ENCODE measurements at places on chromosomes 1 and 21.
A peak's percentile ranks its signal among the peaks of the same experiment; 100 is the strongest.

DNA sequence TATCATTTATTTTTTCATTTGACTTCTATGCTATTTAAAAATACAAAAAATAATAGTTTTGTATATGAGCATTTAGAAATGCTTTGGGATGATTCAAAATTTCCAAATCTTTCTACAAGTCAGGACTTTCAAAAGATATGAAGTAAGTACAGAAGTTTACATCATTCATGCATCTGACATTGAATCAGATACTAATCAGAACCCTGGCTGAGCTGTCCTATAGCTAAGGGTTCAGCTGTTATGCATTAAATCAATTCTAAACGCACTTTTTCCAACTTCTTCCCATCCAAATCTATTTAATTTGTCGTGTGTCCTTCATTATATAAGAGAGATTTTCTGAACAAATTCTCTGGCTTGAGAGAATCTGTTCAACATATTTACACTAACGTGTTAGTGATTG is 779.4 kb downstream of the LTN1 start:
- H3K4me1 ChIP-seq = no peaks in the 10 kb centered on the region
- H3K4me3 ChIP-seq = no peak overlapping the region
- no peaks in the 10 kb centered on the region for H3K27me3 ChIP-seq
- no peaks in the 10 kb centered on the region for H3K36me3 ChIP-seq
- H3K27ac ChIP-seq = no peak overlapping the region

DNA sequence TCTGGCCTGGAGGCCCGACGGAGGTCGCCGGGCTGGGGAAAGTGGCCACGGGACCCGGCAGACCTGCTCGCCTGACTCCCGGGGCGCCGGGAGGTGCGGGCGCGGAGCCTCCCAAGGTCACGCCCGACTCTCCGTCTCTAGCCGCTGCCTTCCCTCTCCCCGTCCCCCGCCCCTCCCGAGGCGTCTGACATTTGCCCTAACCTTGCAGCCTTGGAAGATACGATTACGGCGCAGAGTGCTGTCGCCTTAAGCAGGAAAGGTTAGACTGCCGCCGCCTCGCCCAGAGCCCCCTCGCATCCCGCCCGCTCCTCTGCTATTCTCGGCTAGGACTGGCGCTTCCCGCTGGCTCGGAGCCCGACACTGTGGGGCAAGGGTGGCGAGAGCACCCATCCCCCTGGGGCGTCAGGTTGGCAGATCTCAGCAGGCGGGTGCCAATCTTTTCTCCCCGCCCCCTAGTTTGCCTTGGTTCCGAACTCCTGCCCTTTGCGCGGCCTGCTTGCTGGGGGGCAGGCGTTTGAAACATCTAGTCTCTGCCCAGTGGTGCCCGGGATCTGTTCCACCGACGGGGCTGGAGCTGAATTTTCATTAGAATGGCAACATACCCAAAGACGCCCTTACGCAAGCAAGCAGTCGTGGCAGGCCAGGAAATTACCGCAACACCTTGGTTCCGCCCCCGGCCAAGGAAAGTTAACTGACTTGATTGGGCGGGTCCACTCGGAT is 835 bp downstream of the PGM1 start:
- H3K4me1 ChIP-seq = peaks cover 17% of the 10 kb centered on the region
- H3K27ac ChIP-seq = peak overlapping the region; percentile 96
- no peaks in the 10 kb centered on the region for H3K27me3 ChIP-seq
- H3K36me3 ChIP-seq = peaks cover 2% of the 10 kb centered on the region

DNA sequence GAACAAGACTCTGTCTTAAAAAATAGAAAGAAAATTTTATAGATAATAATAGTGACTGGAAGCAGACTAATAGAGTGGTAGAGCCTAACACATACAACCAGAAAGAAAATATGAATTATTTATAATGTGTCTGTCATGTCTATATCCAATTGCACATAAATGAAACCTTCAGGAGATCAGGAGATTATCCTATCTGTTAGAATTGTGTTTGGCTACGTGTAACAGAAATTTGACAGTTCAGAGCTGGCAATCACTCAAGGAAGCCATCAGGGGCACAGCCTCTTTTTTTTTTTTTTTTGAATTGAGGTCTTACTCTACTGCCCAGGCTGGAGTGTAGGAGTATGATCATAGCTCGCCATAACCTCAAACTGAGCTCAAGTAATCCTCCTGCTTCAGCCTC is 157.2 kb downstream of the TGFB2 start:
- DNase-seq = no peak
- peaks cover 5% of the 10 kb centered on the region for H3K4me1 ChIP-seq
- peaks cover 31% of the 10 kb centered on the region for H3K27me3 ChIP-seq
- no peak overlapping the region for H3K4me3 ChIP-seq

- peak; percentile 24 for DNase-seq
- H3K27ac ChIP-seq = peak overlapping the region; percentile 43
- no peaks in the 10 kb centered on the region for H3K36me3 ChIP-seq
- peaks cover 44% of the 10 kb centered on the region for H3K27me3 ChIP-seq
Observed at GRCh38 chr1:202998836-202999750, 8.1 kb upstream of the TMEM183A start.

DNA sequence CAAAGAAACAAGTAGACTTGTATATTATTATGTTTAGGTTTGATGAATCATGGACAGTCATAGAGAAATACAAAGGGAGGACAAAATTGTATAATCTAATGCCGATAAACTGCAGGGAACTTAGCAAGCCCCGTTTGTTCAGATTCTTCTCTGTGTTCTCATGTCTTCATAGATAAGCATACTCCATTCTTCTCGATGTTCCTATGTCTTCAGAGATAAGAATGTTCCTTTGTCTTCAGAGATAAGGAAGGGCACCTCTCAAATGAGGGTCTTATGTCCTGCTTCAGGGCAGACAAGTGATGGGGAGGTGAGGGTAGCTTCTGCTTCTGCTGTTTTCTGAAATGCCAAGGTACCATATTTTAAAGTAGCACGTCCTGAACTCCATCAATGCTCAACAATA is 19.7 kb upstream of the TADA1 start:
- H3K27ac ChIP-seq = no peak overlapping the region
- peak overlapping the region; percentile 1 for H3K4me3 ChIP-seq
- H3K36me3 ChIP-seq = peaks cover 2% of the 10 kb centered on the region
- no peak for DNase-seq
- H3K4me1 ChIP-seq = no peaks in the 10 kb centered on the region
- peaks cover 24% of the 10 kb centered on the region for H3K27me3 ChIP-seq

DNA sequence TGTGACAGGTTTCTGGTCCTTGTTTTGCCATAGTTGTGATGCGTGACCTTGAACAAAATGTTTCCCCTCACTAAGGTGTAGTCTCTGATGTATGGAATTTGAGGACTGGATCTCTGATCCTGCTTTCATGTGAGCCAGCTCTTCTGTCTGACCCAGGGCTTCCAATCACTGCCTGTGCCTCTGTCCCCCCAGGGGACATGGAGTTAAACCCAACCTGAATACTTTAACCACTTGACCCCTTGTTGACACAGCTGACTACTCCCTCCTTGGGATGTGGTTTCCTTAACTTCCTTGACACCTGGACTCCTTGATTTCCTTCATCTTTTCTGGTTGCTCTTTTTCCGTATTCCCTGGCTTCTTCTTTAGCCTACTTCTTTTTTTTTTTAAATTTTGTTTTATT is 36.0 kb upstream of the SSBP3 start:
- DNase-seq = no peak
- peaks cover 2% of the 10 kb centered on the region for H3K4me1 ChIP-seq
- H3K36me3 ChIP-seq = no peaks in the 10 kb centered on the region
- no peak overlapping the region for H3K4me3 ChIP-seq

DNA sequence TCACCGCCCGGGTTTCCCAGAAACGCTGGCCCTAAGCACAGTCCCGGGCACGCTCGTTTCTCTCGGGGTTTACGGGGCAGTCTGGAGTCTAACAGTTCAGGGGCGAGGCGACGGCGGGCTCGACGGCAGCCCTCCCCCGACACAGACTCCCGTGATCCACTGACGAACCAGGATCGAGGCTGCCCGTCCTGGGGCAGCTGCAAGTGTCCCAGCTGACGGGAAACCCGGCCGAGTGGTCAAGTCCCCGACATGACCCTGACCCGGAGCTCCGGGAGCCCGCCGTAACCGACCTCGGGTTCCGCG is 494 bp downstream of the UBE2J2 start:
- H3K27ac ChIP-seq = peak overlapping the region; percentile 88
- peaks cover 2% of the 10 kb centered on the region for H3K36me3 ChIP-seq
- H3K27me3 ChIP-seq = no peaks in the 10 kb centered on the region
- no peak for DNase-seq

DNA sequence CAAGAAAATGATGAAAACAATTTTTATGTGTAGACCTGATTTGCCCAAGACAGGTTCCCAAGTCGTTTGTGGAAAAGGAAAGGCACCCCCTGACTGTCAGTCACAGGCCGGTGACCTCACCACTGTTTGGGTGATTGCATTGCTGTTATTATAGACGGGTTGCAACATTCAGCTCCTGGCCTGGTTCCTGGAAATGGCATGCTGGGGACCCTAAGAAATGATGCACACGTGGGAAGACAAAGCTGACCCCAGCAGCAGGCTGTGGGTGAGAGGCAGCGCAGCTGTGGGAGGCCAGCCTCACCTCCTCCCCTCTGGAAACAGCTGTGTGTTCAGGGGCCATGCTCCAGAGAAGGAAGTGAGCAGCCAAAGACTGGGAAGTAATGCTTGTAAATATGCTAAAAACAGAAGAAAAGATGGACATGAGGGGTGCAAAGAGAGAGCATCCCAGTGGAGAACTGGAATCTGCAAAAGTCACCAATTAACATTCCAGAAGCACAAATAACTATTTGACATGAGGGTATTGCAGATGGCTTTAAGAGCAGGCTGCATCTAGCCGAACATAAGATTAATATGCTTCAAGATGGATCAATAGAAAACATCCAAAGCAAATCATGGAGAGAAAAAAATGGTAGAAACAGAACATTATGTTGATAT is 23.4 kb upstream of the ABCG1 start:
- peak overlapping the region; percentile 77 for H3K27ac ChIP-seq
- no peak for DNase-seq
- no peaks in the 10 kb centered on the region for H3K36me3 ChIP-seq
- H3K4me3 ChIP-seq = no peak overlapping the region

GRCh38 chr1:22606161-22606560 is 30.3 kb upstream of the C1QA start:
- DNase-seq = no peak
- no peak overlapping the region for H3K27ac ChIP-seq
- H3K27me3 ChIP-seq = peaks cover 58% of the 10 kb centered on the region
- no peaks in the 10 kb centered on the region for H3K4me1 ChIP-seq
- no peak overlapping the region for H3K4me3 ChIP-seq
- H3K36me3 ChIP-seq = no peaks in the 10 kb centered on the region

GRCh38 chr21:45248893-45249381 is 38.8 kb downstream of the POFUT2 start:
- H3K27ac ChIP-seq = no peak overlapping the region
- peaks cover 4% of the 10 kb centered on the region for H3K4me1 ChIP-seq
- H3K4me3 ChIP-seq = no peak overlapping the region
- H3K36me3 ChIP-seq = no peaks in the 10 kb centered on the region
- H3K27me3 ChIP-seq = no peaks in the 10 kb centered on the region

GRCh38 chr1:156641761-156642264 is at the start of gene BCAN:
Gene BCAN (plus strand): TSS chr1:156642117. CDS start chr1:156646055, 3,938 bp downstream.
- peaks cover 28% of the 10 kb centered on the region for H3K4me1 ChIP-seq
- peaks cover 12% of the 10 kb centered on the region for H3K36me3 ChIP-seq
- peaks cover 85% of the 10 kb centered on the region for H3K27me3 ChIP-seq

- peaks cover 30% of the 10 kb centered on the region for H3K4me1 ChIP-seq
- peak overlapping the region; percentile 67 for H3K27ac ChIP-seq
- no peaks in the 10 kb centered on the region for H3K36me3 ChIP-seq
- no peaks in the 10 kb centered on the region for H3K27me3 ChIP-seq
- H3K4me3 ChIP-seq = peak overlapping the region; percentile 58
Observed at GRCh38 chr1:185674201-185674600, 60.0 kb upstream of the HMCN1 start.

DNA sequence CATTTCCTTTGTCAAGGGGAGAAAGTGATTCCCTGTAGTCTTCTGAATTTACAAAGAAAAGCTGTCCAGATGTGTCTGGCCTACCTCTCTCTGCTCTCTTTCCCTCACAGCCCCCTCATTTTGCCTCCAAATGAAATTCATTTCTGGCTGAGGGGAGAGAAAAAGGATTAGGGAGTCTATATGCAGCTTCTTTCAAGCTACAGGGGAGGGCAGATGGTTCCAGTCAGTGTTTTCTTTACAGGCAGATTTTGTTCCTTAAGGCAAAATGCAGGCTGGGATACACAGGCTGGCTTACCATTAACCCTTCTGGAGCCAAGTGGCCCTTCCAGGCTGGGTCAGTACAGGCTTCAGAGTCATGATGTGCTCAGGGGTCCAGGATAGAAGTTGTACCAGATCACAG is 198.1 kb upstream of the USP24 start:
- DNase-seq = no peak
- H3K27ac ChIP-seq = no peak overlapping the region
- H3K4me3 ChIP-seq = no peak overlapping the region
- no peaks in the 10 kb centered on the region for H3K4me1 ChIP-seq
- H3K27me3 ChIP-seq = peaks cover 7% of the 10 kb centered on the region
- no peaks in the 10 kb centered on the region for H3K36me3 ChIP-seq

GRCh38 chr21:29436143-29436542 is 137.4 kb downstream of the BACH1 start:
- peaks cover 23% of the 10 kb centered on the region for H3K4me1 ChIP-seq
- no peaks in the 10 kb centered on the region for H3K36me3 ChIP-seq
- H3K27ac ChIP-seq = peak overlapping the region; percentile 82
- H3K4me3 ChIP-seq = peak overlapping the region; percentile 90

- peaks cover 40% of the 10 kb centered on the region for H3K27me3 ChIP-seq
- H3K4me3 ChIP-seq = no peak overlapping the region
- H3K36me3 ChIP-seq = peaks cover 2% of the 10 kb centered on the region
- DNase-seq = no peak
- no peaks in the 10 kb centered on the region for H3K4me1 ChIP-seq
Observed at GRCh38 chr1:64486193-64486592, 16.3 kb downstream of the CACHD1 start.

GRCh38 chr1:39266269-39266668 is 61.8 kb downstream of the MACF1 start:
- DNase-seq = no peak
- no peak overlapping the region for H3K4me3 ChIP-seq
- peaks cover 11% of the 10 kb centered on the region for H3K36me3 ChIP-seq
- H3K27ac ChIP-seq = peak overlapping the region; percentile 29

DNA sequence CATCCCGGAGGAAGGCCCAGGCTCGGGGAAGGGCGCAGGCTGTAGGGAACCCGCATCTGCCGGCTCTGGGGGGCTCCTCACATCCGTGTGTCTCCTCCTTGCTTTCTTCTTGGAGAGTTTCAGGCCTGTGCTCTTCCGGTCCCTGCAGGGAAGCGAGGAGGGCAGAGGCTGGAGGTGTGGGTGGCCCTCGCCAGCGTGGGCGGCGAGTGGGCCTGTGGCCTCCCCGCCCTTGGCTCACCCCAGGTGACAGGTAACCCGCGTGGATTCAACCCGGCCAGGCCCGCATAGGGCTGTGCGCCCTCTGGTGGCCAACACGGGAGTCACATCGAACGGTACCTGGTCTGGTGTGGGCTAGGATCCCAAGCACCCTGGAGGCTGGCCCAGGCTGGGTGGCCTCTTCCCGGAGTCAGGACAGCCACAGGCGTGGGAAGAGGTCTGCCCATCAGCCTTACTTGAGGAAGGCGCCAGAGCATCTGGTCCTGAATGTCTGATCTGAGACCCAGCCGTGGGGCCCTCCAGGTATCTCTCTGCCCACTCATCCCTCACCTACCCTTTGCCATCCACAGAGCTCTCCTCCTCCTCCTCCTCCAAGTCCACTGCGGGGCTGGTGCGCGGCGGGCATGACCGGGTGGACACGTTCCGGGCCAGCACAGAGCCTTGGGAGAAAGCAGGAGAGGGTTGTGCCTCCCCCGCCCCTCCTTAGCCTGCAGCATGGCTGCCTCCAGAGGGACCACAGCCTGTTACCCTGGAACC is 9.6 kb upstream of the TNFRSF25 start:
- peak; percentile 76 for DNase-seq
- peak overlapping the region; percentile 39 for H3K27ac ChIP-seq
- no peaks in the 10 kb centered on the region for H3K36me3 ChIP-seq
- H3K27me3 ChIP-seq = no peaks in the 10 kb centered on the region
- no peak overlapping the region for H3K4me3 ChIP-seq
- H3K4me1 ChIP-seq = peaks cover 9% of the 10 kb centered on the region

Data from T-helper 17 cell (primary cell).